ENCODE measurements at places on chromosomes 5 and 9. TPM values are rescaled to one million over a fixed set of nuclear protein-coding genes. Genes with fewer than 3 reads are reported as not detected.

CCIN gene
- 0.50 TPM for total RNA-seq

- H3K27me3 ChIP-seq, result peaks cover 24% of the 10 kb centered on the region
- no peak overlapping the region for H3K4me3 ChIP-seq
- DNase-seq, result no peak
Measured at GRCh38 chr9:88645172-88645878, 110.3 kb downstream of the NXNL2 start.

GRCh38 chr5:135233477-135233876 is 165.6 kb downstream of the MACROH2A1 start:
- no peak overlapping the region for H3K27ac ChIP-seq
- H3K4me3 ChIP-seq, result no peak overlapping the region
- H3K36me3 ChIP-seq, result no peaks in the 10 kb centered on the region
- peaks cover 43% of the 10 kb centered on the region for H3K27me3 ChIP-seq

GFI1B gene
- 1.1 TPM for total RNA-seq

- peak overlapping the region; percentile 98 for H3K4me3 ChIP-seq
- H3K4me1 ChIP-seq, result peaks cover 22% of the 10 kb centered on the region
- no peak for DNase-seq
- H3K27ac ChIP-seq, result peak overlapping the region; percentile 97
- H3K36me3 ChIP-seq, result peaks cover 5% of the 10 kb centered on the region
Measured at GRCh38 chr5:71456362-71456743, 902 bp downstream of the BDP1 start.

DNA sequence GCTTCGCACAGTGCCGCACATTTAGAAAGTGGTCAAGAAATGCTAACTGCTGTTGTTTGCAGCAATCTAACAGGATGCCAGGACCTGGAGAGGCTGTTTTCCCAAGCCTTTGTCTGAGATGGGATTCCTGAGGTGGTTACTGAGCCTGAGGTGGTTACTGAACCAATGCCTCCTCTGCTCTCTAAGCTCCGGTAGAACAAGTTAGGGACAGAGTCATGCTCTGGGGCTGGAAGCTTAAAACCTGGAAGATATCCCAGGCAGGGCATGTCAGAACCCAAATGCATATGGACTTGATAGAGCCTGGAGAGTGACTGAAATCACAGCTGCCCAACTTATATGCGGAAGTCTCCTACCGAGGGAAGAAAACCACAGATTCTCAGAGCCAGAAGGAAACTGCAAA is 46.5 kb upstream of the FAT2 start:
- H3K27me3 ChIP-seq, result peaks cover 20% of the 10 kb centered on the region
- DNase-seq, result no peak
- H3K36me3 ChIP-seq, result no peaks in the 10 kb centered on the region
- H3K27ac ChIP-seq, result no peak overlapping the region
- H3K4me3 ChIP-seq, result no peak overlapping the region
- peaks cover 6% of the 10 kb centered on the region for H3K4me1 ChIP-seq

HK3 gene
- total RNA-seq, result 1.2 TPM

C9orf50 gene
- not detected for total RNA-seq

C5 gene
- 1.3 TPM for total RNA-seq

All from T-helper 17 cell (primary cell).